Caudate nucleus (tissue), 63 donors: ENCODE measurements at places on chromosomes 6 and 20.

- DNase-seq, result no peak
These were observed 210.0 kb upstream of the PRDM1 start for GRCh38 chr6:105875974-105876640.

GRCh38 chr20:2892376-2892775, 19.1 kb downstream of the PTPRA start:
- DNase-seq, result no peak

DNA sequence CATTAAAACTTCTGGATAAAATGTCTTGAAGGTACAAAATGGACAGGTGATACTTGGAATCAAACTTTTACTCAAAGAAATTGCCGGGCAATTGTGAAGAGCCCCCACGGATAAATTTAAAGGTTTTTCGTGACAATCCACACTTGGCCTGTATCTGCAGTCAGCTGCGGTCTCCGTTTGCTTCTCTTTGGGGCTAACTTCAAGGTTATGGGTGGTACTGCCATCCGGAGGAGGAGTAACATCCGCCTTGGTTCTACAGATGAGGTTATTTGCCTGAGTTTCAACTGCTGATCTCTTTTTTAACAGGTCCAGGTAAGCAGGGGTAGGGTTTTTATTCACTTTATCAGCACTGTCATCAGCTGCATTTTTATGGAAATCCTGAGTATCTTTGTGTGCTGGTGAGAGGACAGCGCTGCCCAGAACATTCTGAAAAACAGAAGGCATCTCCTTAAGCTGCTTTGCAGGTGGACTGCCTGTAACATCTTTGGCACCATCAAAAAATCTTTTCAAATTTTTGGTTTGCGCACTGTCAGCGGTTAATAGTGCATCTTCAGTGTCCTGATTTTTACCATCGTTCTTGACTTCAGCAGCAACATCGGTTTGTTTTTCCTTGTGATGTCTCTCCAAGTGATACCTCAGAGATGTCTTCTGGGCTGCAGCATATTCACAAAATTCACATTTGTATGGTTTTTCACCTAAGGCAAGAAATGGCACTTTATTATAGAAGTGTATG, 16.9 kb downstream of the ZNF217 start:
- DNase-seq, result no peak

DNA sequence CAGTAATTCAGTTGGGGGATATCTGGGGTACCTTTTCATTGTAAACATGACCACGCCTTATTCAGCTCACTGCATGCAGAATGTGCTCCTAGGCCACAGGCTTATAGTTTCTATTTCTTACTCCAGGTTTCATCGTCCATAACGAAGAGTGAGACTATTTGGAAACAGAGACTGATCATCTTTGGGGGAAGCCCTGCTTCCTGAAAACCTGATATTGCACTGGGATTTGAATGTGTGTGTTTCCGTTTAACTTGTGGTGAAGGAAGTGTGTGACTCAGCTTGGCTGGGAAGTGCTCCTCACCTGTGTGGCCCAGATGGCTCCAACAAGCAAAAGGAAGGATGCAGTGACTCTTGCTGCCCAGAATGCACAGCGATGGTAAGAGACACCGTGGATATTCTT, 19.6 kb upstream of the LTV1 start:
- DNase-seq, result no peak

- no peak for DNase-seq
These were observed 72.2 kb upstream of the SPTLC3 start for GRCh38 chr20:12936524-12936923.

DNA sequence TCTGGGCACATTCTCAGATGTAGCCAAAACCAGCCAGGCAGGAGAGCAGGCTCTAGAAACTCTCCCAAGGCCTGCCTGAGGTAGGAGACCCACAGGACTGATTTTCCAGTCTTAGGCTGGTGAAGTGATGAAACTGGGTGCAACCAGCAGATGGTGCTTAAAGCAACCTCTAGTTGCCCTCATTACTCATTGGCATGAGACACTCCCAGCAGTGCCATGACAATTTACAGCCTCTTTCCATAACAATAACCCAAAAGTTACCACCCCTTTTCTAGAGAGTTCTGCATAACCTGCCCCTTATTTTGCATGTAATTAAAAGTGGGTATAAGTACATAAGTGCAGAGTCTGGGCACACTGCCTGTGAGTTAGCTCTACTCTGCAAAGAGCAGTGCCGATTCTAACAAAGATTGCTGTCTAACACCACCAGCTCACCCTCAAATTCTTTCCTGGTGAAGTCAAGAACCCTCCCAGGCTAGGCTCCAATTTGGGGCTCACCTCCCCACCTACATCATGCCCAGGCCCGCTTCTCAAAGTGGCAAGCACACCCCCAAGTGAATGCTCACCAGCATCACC, 14.4 kb upstream of the GPR6 start:
- DNase-seq, result no peak

- DNase-seq, result no peak
These were observed 51.6 kb downstream of the RALY start for GRCh38 chr20:34045294-34045693.
